NCI-H1417 treated with DMSO at 0.1 percent for 48 hours (cell line): ENCODE measurements at places on chromosomes 16 and 17.
A peak's percentile ranks its signal among the peaks of the same experiment; 100 is the strongest.

- DNase-seq = no peak
Measured at GRCh38 chr17:327971-328370, 24.6 kb downstream of the RPH3AL start.

DNA sequence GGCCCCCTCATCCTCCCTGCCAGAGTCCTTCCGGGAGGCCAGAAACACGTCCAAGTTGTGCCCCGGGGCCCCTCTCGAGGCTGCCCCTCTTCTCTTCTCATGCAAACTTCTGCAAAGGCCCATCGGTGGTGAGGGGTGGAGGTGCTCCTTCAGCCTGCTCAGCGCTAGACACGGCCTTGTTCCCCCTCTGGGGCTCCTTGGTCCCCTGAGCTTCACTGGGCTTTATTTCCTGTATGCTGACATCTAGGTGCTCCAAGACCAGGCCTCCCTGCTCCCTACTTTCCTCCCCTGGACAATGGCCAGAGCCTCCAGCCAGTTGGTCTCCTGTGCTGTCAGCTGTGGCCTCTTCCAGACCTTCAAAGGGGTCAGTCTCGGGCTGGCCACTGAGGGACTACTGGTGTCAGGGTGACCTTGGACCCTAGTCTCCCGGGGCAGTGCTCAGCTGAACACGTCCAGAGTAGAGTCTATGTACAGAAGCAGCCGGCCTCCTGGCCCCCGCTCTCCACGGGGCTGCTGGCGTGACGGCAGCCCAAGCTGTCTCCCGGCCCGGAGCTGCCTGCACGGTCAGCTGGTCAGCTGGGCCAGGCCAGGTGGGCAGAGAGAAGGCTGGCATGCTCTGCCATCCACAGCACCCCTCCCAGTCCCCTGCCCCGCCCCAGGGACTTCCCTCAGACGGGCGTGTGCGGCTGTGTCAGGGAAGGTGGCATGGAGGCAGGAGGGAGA lies 1.7 kb upstream of the PRR35 start:
- no peak for DNase-seq

- DNase-seq = no peak
Measured at GRCh38 chr17:82789051-82789592, 37.3 kb downstream of the TBCD start.

- DNase-seq = peak; percentile 7
Measured at GRCh38 chr17:28811651-28812090, 30.9 kb downstream of the FAM222B start.
